ENCODE measurements at places on chromosomes 2 and 18.

- DNase-seq, result no peak
These were observed 39.9 kb upstream of the CDC42EP3 start for GRCh38 chr2:37711308-37711731.

- no peak for DNase-seq
These were observed 1094.8 kb upstream of the PIK3C3 start for GRCh38 chr18:40860189-40860588.

- DNase-seq, result no peak
These were observed 367.5 kb upstream of the RAB12 start for GRCh38 chr18:8241731-8242130.

- DNase-seq, result no peak
These were observed 260.5 kb downstream of the DYSF start for GRCh38 chr2:71713581-71714580.

GRCh38 chr2:36450466-36451196, 95.1 kb downstream of the CRIM1 start:
- no peak for DNase-seq

DNA sequence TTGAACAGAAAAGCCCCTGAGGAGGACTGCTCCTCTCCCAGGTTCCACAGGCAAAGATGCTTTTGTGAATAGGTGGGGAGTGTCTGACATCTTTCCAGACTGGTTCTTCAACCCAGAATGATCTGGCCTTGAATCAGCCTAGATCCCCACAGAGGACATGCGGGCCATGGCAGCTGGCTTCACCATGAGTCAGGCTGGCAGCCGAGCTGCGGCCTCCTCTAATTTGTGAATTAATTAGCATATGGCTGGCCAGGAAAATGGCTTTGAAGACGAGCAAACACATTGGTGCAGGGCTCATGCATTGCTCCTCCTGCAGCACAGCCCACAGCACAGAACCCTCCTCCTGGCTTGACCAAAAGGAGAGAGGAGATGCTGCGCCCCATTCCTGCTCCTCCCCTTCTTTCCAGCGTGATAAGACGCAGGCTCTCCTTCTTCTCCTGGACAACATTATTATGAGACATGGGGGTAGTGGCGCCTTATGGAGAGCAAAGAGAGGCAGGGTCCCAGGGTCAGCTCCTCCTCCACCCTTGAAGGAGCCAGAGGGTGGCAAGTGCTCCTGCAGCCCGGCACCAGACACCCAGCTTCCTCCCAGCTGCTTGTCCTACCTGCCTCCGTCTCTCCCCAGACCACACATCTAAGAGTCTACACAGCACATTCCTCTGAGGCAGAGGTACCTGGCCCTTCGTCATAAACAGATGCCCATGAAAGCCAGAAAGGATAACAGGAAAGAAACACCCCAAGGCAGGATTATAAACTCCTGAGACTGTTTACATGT, 66.7 kb downstream of the EDAR start:
- no peak for DNase-seq

DNA sequence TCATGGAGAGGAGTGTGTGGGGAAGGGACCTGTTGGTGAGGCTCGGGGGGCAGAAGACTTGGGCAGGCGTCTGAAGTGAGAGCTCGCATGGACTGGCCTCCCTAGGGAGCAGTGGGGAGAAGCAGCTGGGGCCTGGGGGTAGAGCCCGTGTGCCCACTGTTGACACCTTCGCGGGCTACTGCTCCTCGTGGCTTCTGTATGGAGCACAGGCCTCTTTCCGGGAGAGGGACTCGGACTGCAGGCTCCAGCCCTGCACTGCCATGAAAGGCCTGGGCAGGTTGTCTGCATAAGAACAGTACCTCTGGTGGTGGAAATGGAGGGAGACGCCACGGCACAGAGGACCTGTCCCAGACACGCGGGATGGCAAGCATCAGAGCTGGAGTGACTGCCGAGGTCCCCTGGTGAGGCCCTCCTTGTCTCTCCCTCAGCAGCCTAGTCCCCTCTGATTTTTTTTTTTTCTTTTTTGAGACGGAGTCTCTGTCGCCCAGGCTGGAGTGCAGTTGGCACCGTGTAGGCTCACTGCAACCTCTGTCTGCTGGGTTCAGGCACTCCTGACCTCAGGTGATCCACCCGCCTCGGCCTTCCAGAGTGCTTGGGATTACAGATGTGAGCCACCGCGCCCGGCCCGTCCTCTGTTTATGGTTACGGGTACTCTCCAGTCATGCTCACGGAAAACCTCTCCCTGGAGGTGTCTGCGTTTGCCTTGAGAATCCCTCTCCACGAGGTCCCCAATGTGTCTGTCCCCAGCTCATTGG, 44.7 kb upstream of the PTMA start:
- DNase-seq, result no peak

GRCh38 chr18:79804130-79804787, 6.5 kb downstream of the KCNG2 start:
- no peak for DNase-seq

GRCh38 chr2:235623111-235623510, 129.3 kb downstream of the AGAP1 start:
- no peak for DNase-seq

DNA sequence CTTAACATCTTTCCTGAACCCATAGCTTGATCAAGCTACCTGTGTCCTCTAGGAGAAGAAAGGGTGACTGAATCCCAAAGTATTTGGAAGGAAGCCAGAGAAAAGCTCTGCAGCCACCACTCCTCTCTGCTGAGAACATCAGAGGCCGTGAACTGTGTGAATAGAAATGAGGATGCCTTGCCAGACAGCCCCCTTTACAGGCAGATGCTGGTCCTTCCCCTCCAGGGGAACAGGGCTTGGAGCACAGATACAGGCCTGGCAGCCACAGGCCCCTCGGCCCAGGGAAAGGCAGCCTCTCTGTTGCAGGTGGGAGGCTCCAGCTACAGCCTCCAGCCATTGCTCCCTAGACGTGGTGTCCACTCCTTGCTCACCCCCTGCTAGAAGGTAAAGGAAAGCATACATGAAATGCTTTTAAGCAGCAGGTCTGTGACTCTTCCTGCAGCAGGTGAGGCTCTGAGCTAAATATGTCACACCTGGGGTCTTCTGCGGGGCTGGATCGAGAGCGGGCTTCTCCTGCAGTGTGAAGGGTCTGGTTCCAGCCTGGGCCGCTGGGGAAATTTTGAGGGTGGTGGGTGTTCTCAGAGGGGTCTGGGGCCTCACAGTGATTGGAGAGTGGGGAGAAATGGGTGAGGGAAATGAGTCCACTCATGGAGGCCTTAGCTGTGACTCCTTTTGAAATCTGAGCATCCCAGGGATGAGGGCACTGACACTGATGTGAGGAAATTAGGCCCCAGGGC, 234.0 kb downstream of the KLHL29 start:
- no peak for DNase-seq

DNA sequence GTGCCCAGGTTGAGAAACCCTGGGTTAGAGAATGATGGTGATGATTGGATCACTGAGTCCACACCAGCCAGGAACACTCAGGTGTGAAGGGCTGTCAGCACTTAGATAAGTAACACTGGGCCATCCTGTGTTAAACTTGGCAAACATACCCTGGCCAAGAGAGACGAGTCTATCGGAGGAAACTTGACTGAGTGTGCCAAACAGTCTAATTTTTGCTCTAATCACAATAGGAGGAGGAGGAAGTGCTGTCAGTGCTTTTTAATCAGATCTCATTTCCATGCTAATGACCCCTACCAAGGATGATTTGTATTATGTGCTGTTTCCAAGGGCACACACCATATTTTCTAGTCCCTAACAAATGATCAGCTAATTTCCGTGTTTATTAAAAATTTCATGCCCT, 63.8 kb upstream of the SEC11C start:
- DNase-seq, result no peak

DNA sequence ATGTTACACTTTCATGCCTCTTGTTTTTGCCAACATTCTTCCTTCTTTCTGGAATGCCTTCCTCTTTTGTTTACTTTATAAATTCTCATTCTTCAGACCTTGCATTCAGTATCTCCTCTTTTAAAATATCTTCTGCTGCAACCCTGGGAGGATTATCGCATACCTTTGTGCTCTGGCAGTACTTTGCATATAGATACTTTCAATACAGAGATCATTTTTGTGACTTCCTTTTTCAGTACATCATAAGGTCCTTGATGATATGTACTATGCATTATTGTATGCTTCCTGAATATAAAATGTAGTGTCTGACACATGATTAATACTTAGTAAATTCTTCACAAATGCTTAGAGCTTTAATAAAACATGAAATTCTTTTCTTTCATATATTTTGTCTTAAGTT, 538.7 kb downstream of the TRIB2 start:
- DNase-seq, result no peak

DNA sequence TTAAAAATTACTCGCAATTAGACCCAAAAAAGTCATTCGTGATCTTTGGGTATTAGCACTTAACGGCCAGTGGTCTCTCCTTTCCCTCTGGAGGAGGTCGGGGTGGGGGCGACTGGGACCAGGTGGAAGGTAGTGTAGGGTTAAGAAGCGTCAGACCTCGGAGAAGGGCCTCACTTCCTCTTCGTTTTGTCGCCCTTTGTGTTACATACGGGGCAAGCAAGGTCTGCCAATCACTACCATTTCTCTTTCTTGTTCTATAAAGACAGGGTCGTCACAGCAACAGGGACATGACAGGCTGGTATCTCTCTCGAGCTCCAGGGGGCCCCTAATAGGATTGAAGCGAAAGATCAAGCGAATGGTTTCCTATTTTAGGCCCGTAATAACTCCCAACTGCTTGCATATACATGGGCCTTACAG, 136.6 kb downstream of the INSIG2 start:
- DNase-seq, result no peak
